ENCODE measurements at places on chromosomes 6 and 20. TPM values are rescaled to one million over a fixed set of nuclear protein-coding genes. Genes with fewer than 3 reads are reported as not detected.

NOTCH4 gene
- 0.77 TPM for total RNA-seq

COL9A1 gene
- total RNA-seq, result not detected

FGD2 gene
- not detected for total RNA-seq

PRR18 gene
- not detected for total RNA-seq

GTSF1L gene
- total RNA-seq, result not detected

DNA sequence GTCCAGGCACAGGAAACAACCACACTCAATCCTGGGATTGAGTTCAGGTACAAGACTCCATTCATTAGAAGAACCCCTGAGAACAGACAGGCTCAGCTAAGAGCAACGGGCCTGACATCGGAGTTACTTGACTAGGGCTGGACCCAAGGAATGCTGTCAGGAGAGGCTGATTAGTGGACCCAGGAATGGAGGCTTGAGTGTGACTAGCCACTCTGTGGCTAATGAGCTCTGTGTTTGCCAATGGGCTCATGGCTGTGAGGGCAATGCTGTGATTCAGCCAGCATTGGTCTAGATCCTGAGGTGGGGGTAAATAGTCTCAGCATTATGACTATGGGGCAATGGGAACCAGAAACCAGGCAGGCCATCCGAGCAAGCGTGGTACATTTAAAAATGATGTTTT lies 71.8 kb downstream of the RIOK1 start:
- DNase-seq, result peak; percentile 35

- no peak for DNase-seq
These were observed 10.9 kb upstream of the AKAP12 start for GRCh38 chr6:151228788-151229400.

GRCh38 chr6:74447013-74447412 lies 751.0 kb downstream of the CD109 start:
- DNase-seq, result peak; percentile 28

- DNase-seq, result no peak
These were observed 78.3 kb downstream of the PHACTR3 start for GRCh38 chr20:59682603-59683002.

- DNase-seq, result no peak
These were observed 34.9 kb upstream of the RALGAPA2 start for GRCh38 chr20:20747298-20747697.

- DNase-seq, result no peak
These were observed 4.5 kb downstream of the LPIN3 start for GRCh38 chr20:41344938-41345728.

GRCh38 chr6:119339941-119340456 lies 9.6 kb downstream of the MAN1A1 start:
- DNase-seq, result no peak

- DNase-seq, result peak; percentile 20
These were observed 519.4 kb downstream of the CDKAL1 start for GRCh38 chr6:21053612-21054011.

DNA sequence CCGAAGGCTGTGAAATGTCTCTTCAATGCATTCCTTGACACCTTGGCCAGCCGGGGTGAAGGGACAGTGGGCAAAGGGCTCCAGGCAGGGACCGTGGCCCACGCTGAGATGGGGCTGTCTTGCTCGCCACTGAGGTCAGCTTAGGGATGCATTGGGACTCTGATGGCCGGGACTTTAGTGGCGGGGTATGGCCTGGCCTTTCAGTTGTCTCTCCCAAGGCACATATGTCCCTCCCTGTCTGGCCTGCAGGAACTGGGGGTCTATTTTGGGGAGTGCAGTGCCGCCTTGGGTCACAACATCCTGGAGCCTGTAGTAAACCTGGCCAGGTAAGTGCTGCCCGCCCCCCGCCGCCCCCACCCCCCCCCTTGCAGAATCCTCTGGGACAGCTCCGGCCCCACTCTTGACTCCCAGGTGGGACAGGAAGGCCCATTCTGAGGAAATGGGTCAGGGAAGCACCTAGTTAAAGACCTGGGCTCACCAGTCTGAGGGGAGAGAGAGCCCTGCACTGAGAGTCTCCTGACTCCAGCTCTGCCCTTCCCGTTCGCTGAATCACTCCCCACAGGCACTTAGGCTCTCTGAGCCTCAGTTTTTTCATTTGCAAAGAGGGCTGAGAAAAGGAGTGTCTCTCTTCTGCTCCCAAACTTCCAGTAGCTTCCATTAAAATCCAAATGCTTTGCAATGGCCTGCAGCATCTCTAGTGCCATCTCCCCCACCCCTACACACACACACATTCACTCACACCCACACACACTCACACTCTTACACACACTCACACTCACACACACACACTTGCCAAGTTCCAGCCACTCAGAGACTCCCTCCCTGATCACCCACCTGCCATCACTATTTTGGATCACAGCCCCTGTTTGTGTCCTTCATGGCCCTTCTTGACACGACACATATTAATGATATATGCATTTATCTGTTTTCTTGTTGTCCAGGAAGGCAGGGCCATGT lies 33.1 kb downstream of the RAB44 start:
- no peak for DNase-seq

DNA sequence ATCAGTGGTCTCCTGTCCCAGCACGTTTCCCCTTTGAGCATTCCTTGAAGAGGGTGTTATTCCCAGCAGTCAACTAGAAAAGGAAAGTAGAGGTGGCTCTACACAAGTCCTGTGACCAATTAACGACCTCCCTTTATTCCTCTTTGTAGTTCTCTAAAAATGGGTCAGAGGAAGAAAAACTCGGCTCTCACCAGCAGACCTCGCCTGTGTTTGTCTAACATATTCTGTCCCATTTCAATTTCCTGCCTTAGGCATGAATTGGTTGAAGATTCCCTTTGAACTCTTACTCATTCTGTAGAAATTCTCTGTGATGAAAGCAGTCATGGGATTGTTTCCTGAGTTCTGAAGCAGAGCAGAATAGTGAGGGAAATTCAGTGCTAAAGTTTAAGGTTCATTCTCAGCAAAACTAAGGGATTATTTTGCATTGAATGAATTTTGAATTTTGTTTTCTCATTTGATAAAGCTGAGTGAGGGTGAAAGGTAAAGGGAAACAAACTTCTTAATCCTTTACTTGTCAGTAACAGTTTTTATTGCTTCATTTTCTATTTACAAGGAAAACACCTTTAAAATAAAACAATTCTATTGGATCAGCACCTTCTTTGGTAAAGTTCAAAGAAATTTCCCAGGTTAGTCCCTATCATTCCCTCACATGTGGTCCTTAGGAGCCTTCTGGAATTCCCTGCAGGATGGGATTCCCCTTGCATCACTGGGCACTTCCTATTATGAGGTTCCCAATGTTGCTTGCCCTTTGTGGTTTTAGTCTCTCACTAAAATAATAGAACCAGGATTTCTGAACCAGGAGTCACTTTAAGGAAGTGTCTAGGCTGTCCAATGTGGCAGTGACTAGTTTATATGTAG lies 105.8 kb downstream of the SLX4IP start:
- DNase-seq, result peak; percentile 92

DNA sequence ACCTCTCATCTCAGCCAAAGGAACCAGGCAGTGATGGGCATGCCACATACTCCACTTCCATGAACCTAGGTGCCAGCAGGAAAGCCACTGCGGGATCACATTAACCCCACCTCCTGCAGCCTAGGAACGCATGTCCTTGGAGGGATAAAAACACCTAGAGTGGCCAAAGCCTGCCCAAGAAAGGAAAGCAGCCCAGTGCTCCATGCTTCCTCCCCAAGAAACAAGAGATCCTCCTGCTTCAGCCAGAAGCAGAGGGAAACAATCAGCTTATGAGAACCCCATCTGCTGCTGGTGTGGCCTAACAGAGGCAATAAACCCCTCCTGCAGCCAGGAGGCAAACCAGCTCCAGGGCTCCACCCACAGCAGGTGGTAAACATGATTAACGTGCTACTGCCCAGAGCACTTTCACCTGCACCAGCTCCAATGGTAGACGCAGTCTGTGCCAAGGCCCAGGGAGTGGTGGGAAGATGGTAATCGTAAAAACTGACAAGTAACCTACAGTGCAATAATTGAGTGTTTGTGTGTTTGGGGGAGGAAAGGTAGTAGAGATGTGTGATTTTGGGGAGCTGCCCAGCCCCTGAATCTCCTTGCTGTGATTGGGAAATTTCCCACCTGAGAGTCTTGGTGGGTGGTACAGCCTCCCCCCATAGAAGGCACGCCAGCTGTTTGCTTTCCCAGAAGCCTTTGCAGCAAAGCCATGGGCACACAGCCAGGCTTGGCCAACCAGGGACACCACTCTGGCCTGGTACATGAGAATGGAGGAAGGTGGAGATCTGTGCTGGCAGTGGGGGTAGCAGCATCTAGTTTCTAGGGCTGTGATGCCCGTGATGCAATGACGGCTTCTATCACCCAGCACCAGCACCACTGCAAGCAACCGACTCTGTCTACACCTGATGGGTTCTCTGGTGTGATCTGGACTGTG lies 50.6 kb upstream of the TBC1D7 start:
- no peak for DNase-seq

- DNase-seq, result no peak
These were observed 32.2 kb downstream of the HTR1E start for GRCh38 chr6:86969573-86969972.

GRCh38 chr6:167906899-167907298 lies 80.2 kb downstream of the AFDN start:
- DNase-seq, result peak; percentile 36

DNA sequence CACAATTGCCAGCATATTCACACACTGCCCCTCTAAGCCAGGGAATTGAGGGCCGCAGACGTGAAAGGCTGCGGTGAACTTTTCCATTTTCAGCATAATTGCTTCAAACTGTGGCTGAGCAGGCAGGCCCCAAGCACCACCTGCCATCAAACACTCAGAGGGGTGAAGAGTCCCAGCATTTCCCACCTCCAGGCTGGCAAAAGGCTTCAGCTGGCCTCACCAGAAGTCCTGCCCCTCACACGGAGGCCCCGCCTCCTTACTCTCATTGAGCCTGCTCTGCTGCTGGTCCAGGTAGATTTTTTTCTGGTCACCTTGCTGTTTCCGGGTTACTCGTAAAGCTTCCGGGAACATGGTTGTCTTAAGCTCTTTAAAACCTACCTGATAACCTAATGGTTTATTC lies 52.0 kb upstream of the PRELID3B start:
- no peak for DNase-seq

DNA sequence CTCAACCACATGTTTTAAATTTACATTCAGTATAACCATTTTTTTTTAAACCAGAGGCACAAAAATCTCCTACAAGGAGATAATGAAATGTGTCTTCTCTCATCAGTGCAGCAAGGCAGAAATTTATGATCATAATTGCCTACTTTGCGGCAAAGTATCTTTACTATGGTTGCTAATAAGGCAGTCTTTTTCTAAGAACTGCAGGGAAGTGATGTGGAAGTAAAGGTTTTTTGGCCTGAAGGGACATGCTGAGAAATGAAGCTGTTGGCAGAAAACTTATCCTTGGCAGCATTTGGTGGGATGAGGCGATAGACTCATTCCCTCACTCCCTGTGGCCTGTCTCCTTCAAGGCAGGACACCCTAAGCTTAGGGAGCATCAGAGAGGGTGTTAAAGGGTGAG lies 48.7 kb downstream of the SCGN start:
- no peak for DNase-seq

DNA sequence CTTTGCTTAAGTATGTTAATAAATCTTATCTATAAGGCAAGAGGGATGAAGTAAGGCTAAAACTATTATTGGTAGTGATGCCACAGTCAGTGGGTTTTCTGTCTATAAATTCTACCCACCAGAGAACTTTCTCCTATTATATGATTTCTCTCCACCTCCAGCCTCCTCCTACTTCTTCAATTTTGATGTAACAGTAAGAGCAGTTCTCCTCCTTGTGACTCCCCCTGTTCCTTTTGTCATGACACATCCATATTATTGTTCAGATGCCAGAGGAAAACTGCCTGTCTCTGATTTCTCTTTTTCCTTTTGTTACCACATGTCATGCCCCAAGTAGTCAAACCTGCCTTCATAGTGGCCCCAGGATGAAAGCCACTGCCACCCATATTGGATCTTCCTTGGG lies 9.1 kb upstream of the RCAN2 start:
- DNase-seq, result no peak

DNA sequence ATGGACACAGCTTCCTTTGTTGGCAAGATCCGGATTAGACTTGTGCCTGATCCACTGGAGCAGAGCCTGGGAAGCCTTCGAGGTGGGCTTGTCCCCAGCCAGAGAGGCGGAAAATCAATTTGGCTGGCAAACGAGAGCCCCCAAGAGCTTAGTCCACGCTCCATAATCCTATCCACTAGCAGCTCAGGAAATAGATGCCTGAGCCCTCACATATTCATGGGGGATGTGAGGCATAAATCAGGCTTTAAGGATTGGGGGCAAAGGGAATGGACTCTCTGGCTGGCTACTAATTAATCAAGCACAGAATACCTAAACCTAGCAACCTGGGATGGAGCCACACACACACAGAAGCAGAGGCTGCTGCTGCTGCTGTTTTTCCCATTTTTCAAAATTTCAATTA lies 137.9 kb downstream of the PKHD1 start:
- no peak for DNase-seq

GRCh38 chr20:35947489-35947888 lies 6.8 kb downstream of the SCAND1 start:
- DNase-seq, result peak; percentile 17

GRCh38 chr6:135782546-135782945 lies 69.0 kb upstream of the PDE7B start:
- DNase-seq, result peak; percentile 44

DNA sequence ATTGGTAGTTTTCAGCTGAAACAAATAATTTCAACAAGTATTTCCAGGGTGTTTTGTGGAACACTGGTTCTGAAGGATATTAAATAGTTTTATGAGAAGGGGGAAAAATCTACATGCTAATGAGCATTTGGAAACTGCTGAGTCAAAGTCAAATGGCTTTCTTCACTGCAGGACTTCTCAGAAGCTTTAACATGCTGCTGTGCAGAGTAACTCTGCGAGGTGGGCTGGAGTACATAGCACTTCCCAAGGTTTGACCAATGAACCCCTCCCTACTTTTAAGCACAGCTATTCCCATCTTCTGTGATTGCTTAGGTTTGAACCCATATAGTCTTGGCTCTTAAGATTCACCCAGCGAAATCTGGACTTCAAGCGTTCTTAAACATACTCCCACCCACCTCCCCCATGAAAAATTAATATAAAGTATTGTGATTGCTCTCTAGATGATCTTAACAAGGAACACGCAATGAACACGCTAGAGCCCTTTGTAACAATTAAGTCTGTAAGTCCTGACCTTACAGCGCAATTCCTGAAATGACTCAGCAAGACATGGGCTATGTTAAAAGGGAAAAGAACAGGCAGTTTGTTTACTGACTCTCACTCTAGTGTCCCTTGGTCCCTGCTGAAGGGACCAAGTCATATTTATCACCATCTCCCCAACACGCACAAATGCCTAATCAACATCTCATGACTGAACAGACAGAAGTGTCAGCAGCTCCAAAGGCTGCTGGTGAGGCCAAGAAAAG lies 105.2 kb downstream of the NFATC2 start:
- no peak for DNase-seq
